Fibroblast of lung (primary cell): ENCODE measurements at places on chromosomes 4 and X. TPM values are rescaled to one million over a fixed set of nuclear protein-coding genes. Genes with fewer than 3 reads are reported as not detected.

DNA sequence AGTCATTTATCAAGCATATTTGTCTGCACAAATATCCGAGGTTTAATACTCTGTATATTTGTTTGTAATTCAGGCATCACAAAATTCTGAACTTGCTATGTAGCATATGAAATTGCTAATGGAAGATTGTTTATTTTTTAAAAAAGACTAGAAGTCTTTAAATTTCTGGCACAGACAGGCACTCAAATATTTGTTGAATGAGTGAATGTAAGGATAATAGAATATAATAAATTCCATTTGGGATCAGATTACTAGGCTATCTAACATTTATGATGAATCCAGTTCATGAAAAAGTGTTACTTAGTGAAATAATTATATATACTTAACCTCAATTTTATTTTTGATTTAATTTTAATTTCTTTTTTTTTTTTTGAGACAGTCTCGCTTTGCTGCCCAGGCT, 30.4 kb upstream of the TEC start:
- H3K27ac ChIP-seq, result no peak overlapping the region
- no peaks in the 10 kb centered on the region for H3K27me3 ChIP-seq
- DNase-seq, result peak; percentile 67
- H3K4me3 ChIP-seq, result no peak overlapping the region
- no peaks in the 10 kb centered on the region for H3K36me3 ChIP-seq

BTK gene
- total RNA-seq, result not detected in 2 replicates

GRCh38 chr4:168725930-168726329, 229.1 kb downstream of the PALLD start:
- H3K36me3 ChIP-seq, result no peaks in the 10 kb centered on the region
- no peak overlapping the region for H3K4me3 ChIP-seq
- no peaks in the 10 kb centered on the region for H3K27me3 ChIP-seq
- DNase-seq, result no peak

DNA sequence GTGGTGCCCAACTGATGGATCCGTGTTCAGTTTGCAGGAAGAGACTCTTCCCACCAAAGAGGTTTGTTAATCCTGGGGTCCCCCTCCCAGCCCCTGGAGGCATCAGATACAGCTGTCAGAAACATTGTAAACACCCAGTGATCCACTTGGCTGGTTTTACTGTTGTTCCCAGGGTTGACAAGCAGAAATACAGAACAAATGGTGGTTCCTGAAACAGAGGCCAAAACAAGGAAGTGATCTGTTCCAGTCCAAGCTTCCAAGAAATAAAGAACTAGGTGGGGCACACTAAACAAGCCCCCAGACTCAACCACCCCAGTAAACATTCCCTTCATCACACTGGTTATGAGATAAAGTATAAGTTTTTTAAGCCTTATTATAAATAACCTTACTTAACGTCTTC, 1.4 kb downstream of the TMLHE start:
- DNase-seq, result no peak
- H3K36me3 ChIP-seq, result no peaks in the 10 kb centered on the region
- peak overlapping the region; percentile 65 for H3K4me3 ChIP-seq
- no peaks in the 10 kb centered on the region for H3K4me1 ChIP-seq
- no peak overlapping the region for H3K27ac ChIP-seq

- no peaks in the 10 kb centered on the region for H3K4me1 ChIP-seq
- H3K4me3 ChIP-seq, result no peak overlapping the region
- no peaks in the 10 kb centered on the region for H3K36me3 ChIP-seq
Measured at GRCh38 chrX:39936886-39937770, 160.6 kb downstream of the BCOR start.

DNA sequence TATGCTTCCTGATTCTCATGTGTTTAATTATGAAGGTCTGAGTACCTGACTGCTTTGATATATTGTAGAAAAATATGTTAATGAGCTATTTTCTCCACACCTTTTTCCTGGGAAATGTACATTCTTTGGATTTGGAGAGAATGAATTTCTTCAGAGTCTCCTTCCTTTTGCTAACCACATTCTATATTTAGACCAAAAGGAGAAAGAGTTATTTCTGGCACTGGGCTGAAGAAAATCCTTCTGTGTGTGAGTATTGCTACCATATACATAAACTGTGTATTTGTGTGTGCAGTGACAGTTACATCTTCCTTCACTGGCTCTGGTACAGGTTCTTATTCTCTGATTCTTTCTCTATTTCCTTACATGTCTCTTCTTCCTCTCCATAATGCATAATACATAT, 44.5 kb upstream of the PGRMC2 start:
- DNase-seq, result no peak
- H3K4me1 ChIP-seq, result no peaks in the 10 kb centered on the region
- no peak overlapping the region for H3K27ac ChIP-seq
- H3K36me3 ChIP-seq, result no peaks in the 10 kb centered on the region
- H3K27me3 ChIP-seq, result no peaks in the 10 kb centered on the region

- no peak overlapping the region for H3K4me3 ChIP-seq
- no peaks in the 10 kb centered on the region for H3K36me3 ChIP-seq
- H3K27ac ChIP-seq, result no peak overlapping the region
- H3K4me1 ChIP-seq, result no peaks in the 10 kb centered on the region
Measured at GRCh38 chr4:87570290-87570805, 38.0 kb upstream of the DSPP start.

REPS2 gene
- total RNA-seq, result 0.50 and 0.77 TPM in 2 replicates

BEND4 gene
- under 0.01 TPM in 1 of 2 replicates, not detected in the other for total RNA-seq

DNA sequence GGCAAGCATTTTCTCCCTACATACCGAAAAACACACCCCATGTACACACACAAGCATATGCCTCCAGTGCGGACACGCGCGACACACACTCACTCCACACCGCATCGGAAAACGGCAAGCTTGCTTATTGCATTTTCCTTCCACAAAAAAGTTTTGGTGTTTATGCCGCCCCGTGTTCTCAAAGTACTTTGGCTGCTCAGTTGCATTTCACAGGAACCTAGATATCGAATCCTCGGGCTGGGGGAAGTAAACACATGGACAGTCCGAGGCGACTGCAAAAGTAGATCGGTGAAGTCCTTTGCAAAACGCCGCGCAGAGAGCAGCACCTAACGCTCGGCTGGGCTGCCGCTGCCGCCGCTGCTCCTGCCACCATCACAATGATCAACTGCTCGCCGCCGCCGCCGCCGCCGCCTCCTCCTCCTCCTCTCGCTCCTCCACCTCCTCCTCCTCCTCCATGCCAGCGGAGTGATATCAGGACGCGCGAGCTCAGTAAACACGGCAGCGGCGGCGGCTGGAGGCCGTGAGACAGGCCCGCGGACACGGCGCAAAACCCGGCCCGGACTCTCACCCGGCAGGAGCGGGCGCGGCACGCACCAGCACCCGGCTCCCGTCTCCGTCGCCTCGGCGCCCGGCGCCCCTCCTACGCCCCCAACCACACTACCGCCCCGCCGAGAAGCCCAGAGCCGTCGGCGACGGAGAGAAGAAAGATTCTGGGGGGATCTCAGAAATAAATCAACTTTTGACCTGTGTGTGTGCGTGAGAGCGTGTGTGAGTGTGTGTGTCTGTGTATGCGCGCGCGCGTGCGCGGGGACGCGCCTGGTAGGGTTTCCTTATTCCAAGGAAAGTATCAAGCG, at the start of gene MAML3:
TSS of gene MAML3 (minus strand) at position 467 of the 854 bp plus-strand sequence. CDS start 857 bp downstream, outside the sequence.
- H3K4me1 ChIP-seq, result no peaks in the 10 kb centered on the region
- peak; percentile 98 for DNase-seq

- no peaks in the 10 kb centered on the region for H3K36me3 ChIP-seq
- DNase-seq, result peak; percentile 55
- H3K4me3 ChIP-seq, result no peak overlapping the region
- H3K27ac ChIP-seq, result no peak overlapping the region
- H3K27me3 ChIP-seq, result no peaks in the 10 kb centered on the region
- H3K4me1 ChIP-seq, result no peaks in the 10 kb centered on the region
Measured at GRCh38 chr4:87192145-87192919, 28.1 kb downstream of the KLHL8 start.

GRCh38 chr4:75015627-75016026, 82.7 kb downstream of the PARM1 start:
- no peaks in the 10 kb centered on the region for H3K27me3 ChIP-seq
- no peak overlapping the region for H3K4me3 ChIP-seq
- no peaks in the 10 kb centered on the region for H3K36me3 ChIP-seq
- no peaks in the 10 kb centered on the region for H3K4me1 ChIP-seq

CLDN2 gene
- total RNA-seq, result not detected in 2 replicates

- peak; percentile 59 for DNase-seq
- no peaks in the 10 kb centered on the region for H3K27me3 ChIP-seq
- H3K4me3 ChIP-seq, result no peak overlapping the region
- no peaks in the 10 kb centered on the region for H3K36me3 ChIP-seq
Measured at GRCh38 chr4:151266497-151266896, 10.5 kb upstream of the PRSS48 start.

GPC3 gene
- 7.1 and 45.5 TPM in 2 replicates for total RNA-seq

DNA sequence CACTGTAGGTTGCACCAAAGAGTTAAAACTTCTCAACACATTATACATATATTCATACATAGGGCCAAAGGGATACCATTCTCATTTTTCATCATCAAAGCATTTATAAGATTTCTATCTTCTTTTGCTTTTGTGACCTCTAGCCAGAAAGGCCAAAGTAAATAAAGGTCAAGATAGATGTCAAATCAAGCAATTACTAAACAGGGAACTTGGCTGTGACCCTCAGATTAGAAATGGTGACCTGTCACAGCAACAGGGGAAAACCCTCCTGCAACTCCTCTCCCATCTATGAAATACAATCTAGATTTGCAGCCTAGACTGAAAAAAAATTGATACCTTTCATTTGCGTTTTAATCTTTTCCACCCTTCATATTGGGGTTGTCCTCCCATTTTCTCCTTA, 225.6 kb upstream of the FAM241A start:
- no peak overlapping the region for H3K4me3 ChIP-seq
- H3K36me3 ChIP-seq, result no peaks in the 10 kb centered on the region
- no peak overlapping the region for H3K27ac ChIP-seq
- no peaks in the 10 kb centered on the region for H3K4me1 ChIP-seq
- H3K27me3 ChIP-seq, result no peaks in the 10 kb centered on the region

DNA sequence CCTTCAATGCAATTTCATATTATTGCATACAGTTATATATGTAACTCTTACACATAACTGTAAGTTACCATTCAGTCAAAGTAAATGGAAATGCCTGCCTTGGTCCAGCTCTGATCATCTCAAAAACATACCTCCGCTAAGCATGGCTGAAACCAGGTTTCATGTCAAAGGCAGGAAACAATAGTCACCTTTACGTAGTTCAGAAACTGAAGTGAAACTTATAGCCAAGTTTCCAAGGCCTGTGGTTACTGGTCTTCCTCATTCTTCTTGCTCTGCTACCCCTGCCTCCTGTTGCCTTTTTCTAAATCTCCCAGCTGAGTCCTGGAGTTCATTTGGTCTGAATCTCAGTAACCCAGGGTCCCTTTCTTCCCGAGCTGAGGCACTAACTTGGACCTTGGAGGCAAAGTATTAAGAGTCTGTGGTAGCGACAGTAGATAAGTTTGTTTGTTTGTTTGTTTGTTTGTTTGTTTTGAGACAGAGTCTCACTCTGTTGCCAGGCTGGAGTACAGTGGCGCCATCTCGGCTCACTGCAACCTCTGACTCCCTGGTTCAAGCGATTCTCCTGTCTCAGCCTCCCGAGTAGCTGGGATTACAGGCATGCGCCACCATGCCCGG, 30.8 kb downstream of the DAPP1 start:
- H3K27ac ChIP-seq, result no peak overlapping the region
- H3K4me3 ChIP-seq, result no peak overlapping the region
- DNase-seq, result no peak
- H3K27me3 ChIP-seq, result no peaks in the 10 kb centered on the region
- no peaks in the 10 kb centered on the region for H3K36me3 ChIP-seq
- no peaks in the 10 kb centered on the region for H3K4me1 ChIP-seq

- H3K36me3 ChIP-seq, result no peaks in the 10 kb centered on the region
- H3K27me3 ChIP-seq, result no peaks in the 10 kb centered on the region
- H3K4me1 ChIP-seq, result no peaks in the 10 kb centered on the region
- no peak overlapping the region for H3K4me3 ChIP-seq
- DNase-seq, result no peak
Measured at GRCh38 chrX:23930894-23931604, 23.2 kb downstream of the CXorf58 start.

ADH6 gene
- total RNA-seq, result 0.17 TPM in 1 of 2 replicates, not detected in the other

ZXDA gene
- total RNA-seq, result 7.4 and 7.6 TPM in 2 replicates

DNA sequence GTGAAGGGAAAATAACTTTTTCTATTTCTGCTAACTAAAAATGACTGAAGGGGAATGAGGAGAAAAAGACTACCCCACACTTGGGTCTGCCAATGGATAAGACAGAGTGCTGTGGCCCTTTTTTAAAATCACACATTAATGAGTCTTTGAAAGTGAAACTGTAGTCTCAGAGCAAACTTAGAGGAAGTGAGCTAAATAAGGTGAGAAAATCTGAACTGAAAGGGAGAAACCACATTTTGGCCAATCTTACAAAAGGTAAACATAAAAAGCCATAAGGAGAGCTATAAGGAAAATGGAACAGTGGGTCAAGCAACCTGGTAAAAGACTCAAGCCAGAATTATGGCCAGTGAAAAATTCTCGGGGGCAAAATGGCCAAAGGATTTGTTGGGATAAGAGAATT, 755.1 kb upstream of the IGFBP7 start:
- no peaks in the 10 kb centered on the region for H3K27me3 ChIP-seq
- DNase-seq, result no peak
- H3K4me1 ChIP-seq, result no peaks in the 10 kb centered on the region
- H3K4me3 ChIP-seq, result no peak overlapping the region

- H3K4me3 ChIP-seq, result peak overlapping the region; percentile 55
- H3K36me3 ChIP-seq, result no peaks in the 10 kb centered on the region
- H3K27me3 ChIP-seq, result no peaks in the 10 kb centered on the region
- DNase-seq, result peak; percentile 85
- peak overlapping the region; percentile 23 for H3K27ac ChIP-seq
Measured at GRCh38 chr4:137124278-137124932, 407.9 kb downstream of the PCDH18 start.

- H3K27ac ChIP-seq, result no peak overlapping the region
- DNase-seq, result no peak
- peaks cover 65% of the 10 kb centered on the region for H3K27me3 ChIP-seq
- peak overlapping the region; percentile 11 for H3K4me3 ChIP-seq
- H3K4me1 ChIP-seq, result peaks cover 1% of the 10 kb centered on the region
Measured at GRCh38 chr4:112510291-112511092, 5.5 kb downstream of the NEUROG2 start.

CFAP299 gene
- total RNA-seq, result 2.3 and 16.2 TPM in 2 replicates

DNA sequence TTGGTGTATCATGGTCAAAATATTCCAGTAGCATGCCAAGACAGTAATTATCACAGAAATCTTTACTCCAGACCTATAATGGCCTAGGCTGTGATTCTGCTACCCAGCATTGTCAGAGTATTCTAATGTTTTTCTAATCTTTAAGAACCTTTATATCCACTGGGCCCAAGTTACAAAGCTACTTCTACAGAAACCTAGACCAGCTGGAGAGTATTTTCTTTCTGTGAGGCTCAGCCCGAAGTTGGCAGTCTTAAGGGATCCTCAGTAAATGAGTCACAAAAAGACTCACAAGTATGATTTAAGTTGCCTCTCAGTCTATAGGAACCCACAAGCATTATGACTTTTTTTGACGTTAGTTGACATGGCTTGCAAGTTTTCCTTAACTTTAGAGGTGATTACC, 638.5 kb upstream of the FAM241A start:
- no peaks in the 10 kb centered on the region for H3K36me3 ChIP-seq
- no peaks in the 10 kb centered on the region for H3K27me3 ChIP-seq
- peak; percentile 57 for DNase-seq
- no peak overlapping the region for H3K27ac ChIP-seq
- no peak overlapping the region for H3K4me3 ChIP-seq
- no peaks in the 10 kb centered on the region for H3K4me1 ChIP-seq
